Hair follicle dermal papilla cell (primary cell): ENCODE measurements at places on chromosomes 6 and 20. TPM values are rescaled to one million over a fixed set of nuclear protein-coding genes. Genes with fewer than 3 reads are reported as not detected.

NHLRC1 gene
- total RNA-seq: 4.1 and 5.5 TPM in 2 replicates

THEMIS gene
- 0.16 and 0.49 TPM in 2 replicates for total RNA-seq

LTA gene
- total RNA-seq: not detected in 2 replicates

HCRTR2 gene
- total RNA-seq: not detected in 2 replicates

SLC24A3 gene
- total RNA-seq: 0.49 and 0.73 TPM in 2 replicates
